Occipital lobe (tissue), 3 donors: ENCODE measurements at places on chromosomes 16 and 17. TPM values are rescaled to one million over a fixed set of nuclear protein-coding genes. Genes with fewer than 3 reads are reported as not detected.

The PMM2 gene
- 6.9 TPM for total RNA-seq

The ATP2C2 gene
- total RNA-seq: 7.0 TPM

The PPM1E gene
- total RNA-seq: 55.1 TPM

The ANKS4B gene
- total RNA-seq: not detected

The CLEC10A gene
- total RNA-seq: not detected

The CRHR1 gene
- 6.6 TPM for total RNA-seq

The ACSM5 gene
- total RNA-seq: 0.78 TPM

The KRT33A gene
- total RNA-seq: not detected

The NEUROD2 gene
- 70.3 TPM for total RNA-seq

The KRT20 gene
- total RNA-seq: not detected

The NUPR1 gene
- 0.16 TPM for total RNA-seq

The C17orf50 gene
- total RNA-seq: not detected
